ENCODE measurements at places on chromosomes 2 and 18.

- DNase-seq = no peak
Observed at GRCh38 chr2:186827862-186828492, 21.0 kb downstream of the ZSWIM2 start.

DNA sequence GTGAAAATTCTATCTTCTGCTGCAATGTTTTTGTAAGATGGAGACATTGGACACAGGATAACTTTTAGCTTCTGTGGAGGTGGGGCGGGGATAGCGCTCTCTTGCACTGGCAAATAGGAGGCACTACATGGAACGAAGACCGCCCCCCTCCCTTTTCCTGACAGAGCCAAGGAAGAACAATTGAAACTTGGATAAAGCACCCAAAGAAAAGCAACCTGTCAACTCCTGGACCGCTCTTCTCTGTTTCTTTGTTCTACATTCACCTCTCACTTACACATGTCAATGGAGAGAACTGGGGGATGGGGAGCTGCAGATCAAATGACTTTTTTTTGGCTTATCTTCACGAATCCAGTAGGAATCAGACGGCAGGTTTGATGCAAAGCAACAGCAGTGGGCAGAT, 126.3 kb upstream of the CHAC2 start:
- DNase-seq = no peak

DNA sequence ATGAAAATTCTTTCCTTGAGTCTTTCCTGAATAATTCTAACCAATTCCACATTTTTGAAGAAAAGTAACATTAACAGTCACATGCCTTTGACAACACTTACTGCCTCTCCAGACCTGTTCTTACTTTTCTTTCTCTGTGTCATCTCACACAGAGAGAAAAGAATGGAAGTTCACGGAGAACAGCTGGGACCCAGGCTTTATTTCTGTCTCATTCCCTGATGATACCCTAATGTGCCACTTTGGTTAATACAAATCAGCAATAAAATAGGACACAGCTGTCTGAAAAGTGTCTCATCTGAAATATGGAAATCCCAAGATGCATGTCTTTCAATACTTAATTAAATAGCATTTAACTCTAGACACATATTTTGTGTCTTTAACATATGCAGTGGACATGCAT, 42.1 kb upstream of the RAB27B start:
- DNase-seq = no peak

- no peak for DNase-seq
Observed at GRCh38 chr18:57516056-57516455, 70.4 kb downstream of the FECH start.

GRCh38 chr2:160075171-160075570, 12.8 kb upstream of the PLA2R1 start:
- DNase-seq = no peak

Data from activated CD4-positive, alpha-beta T cell treated with anti-CD3 and anti-CD28 coated beads for 48 hours (primary cell).